GM10248 (cell line): ENCODE measurements at places on chromosomes 12 and 14.

GRCh38 chr12:87820524-87821202 is 208.5 kb downstream of the C12orf50 start:
- no peak for DNase-seq

GRCh38 chr12:116700066-116700465 is 37.8 kb downstream of the SPRING1 start:
- no peak for DNase-seq

DNA sequence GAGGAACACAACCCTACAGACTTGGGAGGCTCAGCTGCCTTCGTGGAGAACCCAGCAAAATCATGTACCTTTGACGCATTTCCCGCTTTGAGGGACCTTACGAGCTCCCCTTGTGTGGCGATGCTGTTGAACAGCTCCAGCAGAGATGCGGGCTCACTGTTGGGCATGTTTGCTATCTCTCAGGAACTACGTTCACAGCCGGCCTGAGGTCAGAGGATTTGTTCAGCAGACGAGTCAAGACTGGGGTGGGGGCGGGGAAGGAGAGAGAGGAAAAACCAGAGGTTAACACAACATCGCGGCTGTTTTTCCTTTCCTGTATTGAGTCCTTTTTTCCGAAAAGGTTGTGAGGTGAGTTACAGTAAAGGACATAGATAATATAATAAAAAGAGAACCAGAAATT is 45.9 kb downstream of the SLC25A47 start:
- no peak for DNase-seq

DNA sequence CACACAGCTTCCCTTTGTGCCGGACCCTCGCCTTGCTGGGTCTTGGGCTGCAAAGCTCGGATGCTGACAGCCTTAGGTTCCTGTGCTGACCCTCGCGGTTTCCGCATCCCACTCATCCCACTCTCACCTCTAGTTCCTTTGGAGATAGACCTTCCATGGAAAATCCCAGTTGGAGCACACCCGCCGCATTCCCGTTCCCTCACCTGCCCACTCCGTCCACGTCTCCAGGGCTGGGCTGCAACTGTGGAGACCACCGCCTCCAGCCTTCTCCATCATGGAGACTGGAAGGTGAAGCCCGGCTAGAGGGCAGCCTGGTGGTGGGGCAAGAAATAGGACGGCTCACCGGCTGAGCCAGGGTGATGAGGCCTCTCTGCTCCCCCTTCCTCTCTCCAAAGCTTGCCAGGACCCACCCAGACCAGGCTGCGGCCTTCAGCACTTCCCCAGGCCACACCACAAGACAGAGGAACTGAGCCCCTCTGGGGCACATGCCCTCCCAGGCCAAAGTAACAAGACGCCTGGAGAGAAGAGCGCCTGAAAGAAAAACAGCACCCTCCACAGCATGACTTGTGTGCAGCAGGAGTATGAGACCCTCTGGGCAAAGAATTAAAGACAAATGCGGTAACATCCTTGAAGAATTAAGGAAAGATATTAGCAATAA is 15.0 kb downstream of the TMEM121 start:
- DNase-seq = no peak

- no peak for DNase-seq
Measured at GRCh38 chr12:93782853-93783252, 105.7 kb downstream of the CRADD start.
